ENCODE measurements at places on chromosomes 1 and 21.

- peak; percentile 15 for DNase-seq
Measured at GRCh38 chr1:24639881-24640280, 3.2 kb upstream of the SRRM1 start.

- no peak for DNase-seq
Measured at GRCh38 chr1:23148084-23148483, 20.6 kb downstream of the LUZP1 start.

DNA sequence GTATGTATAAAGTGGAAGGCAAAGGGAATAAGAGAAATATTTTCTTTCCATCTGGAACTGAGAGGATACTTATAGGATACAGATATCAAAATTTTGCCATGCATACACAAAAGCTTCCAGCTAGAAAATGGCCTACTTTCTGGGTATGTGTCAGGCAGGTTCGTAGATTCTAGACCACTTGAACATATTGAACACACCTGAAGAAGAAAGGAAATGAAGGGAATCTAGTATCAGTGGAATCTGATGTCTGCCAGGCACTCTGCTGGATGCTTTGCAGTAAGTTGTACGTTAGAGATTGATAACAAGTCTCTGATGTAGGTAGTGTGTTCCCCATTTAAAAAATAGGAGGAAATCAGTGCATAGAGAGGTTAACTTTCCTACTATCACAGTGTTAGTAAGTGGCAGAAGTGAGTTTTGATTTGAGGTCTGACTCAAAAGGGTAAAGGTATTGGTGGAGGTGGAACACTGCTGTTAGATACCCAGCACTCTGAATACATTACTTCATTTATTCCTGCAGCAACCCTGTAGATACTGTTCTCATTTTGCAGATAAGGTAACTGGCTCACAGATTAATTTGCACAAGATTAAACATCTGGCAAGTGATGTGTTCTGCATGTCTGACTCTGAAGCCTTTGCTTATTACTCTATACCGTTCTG lies 3.0 kb downstream of the CAMSAP2 start:
- no peak for DNase-seq

GRCh38 chr1:32592943-32593342 lies 53.7 kb downstream of the ZBTB8A start:
- DNase-seq = peak; percentile 28

GRCh38 chr1:38028671-38029070 lies 16.1 kb downstream of the UTP11 start:
- no peak for DNase-seq

Measured in fibroblast of mammary gland (primary cell).